NCI-H2171 treated with DMSO at 0.1 percent for 48 hours (cell line): ENCODE measurements at places on chromosomes 2 and 18.

DNA sequence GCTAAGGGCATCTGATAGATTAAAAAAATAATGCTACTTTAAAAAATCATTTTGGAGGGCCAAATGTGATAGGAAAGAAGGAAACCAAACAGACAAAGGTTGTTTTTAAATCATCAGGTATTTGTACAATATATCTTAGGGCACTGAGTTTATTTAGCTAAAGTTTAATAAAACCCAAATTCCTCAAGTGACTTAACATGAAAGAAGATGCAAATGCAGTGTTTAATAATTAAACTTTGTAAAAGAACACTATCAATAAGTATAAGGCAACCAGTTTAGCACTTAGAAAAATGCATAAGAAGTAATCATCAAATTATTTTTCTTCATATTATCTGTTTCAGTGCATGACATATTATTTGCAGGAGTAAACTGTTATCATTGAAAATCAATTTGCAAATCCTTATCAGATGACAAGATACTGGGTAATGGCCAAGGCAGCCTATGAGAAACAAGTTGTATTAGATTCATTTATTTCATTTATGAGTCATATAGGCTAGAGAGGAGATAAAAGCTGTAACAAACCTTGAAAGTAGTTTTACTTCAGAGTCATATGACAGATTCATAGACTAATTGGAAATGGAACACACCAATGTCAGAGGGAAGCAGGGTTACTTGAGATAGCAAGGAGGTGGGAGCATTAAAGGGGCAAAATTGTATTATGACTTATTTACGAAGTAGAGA, 165.5 kb downstream of the GCA start:
- no peak for DNase-seq

- DNase-seq: no peak
Measured at GRCh38 chr2:25000036-25000435, 28.3 kb upstream of the DNAJC27 start.

DNA sequence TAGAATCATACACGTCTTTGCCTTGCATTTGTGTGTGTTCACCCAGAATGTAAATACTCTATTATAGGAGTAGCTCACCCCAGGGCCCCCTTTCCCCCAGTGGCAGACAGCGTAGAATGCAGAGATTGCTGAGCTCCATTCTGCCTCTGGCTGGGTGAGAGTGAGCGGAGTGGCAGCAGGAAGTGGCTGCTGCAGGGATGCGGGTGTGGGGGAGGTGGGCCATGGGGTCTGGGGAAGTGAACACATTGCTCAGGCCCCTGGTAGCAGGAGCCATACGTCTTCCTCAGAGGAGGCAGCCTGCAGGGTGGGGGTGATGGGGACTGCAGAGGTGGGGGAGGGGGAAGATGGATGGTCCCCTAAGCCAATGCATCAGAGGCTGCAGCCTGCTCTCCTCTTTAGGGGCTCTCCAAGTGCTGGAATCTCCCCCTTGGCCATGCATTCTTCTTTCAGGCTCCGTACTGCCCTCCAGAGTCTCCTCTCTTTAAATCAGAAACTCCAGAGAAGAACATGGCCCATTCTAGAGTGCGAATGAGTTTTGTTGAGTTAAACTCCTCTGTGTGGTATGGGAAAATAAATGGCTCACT, 72.2 kb downstream of the CELF4 start:
- no peak for DNase-seq

DNA sequence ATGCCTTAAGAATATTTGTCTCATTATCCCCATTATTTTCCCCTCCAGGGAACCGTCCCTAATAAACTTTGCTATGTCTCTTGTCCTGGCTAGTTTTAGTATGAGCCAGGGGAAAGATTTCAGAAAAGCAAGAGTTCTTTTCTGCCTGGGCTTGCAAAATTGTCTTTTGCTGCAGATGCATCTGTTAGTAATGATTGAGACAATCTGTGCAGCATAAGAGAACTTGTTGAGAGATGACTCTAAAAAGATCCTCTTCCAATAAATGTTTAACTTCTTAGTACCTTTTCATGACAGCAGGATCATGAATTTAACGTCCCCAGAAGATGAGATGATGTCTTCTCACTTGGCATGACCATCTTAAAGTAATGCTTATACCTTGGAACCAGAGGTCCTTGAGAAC, 172.5 kb upstream of the CREB1 start:
- no peak for DNase-seq

DNA sequence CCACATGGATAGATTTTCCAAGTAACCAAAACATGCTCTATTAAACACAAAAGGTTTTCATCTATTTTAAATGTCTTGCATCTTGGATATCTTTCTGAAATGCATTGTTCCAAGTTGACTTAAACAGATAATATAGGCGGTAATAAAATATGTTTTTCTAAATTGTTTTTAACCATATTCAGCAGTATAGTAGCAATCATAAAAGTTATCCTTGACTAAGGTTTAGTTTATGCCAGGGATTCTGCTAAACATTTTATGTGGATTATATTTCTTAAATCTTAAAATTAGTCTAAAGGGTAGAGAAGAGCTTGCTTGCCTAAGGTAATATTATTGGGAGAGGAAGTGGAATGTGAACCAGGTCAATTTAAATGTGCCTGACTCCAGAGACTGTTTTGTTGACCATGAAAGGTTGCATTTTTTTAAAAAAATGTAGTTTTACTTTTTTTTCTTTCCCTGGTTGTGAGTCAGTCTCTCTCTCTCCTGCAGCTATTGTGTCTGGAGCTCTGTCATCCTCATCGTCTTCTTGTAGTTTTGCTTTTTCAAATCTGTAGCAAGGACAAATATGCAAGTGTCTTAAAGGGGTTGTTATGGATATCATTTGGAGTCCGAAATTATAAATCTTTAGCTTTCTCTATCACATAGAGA, 309.1 kb upstream of the COL3A1 start:
- no peak for DNase-seq

- no peak for DNase-seq
Measured at GRCh38 chr2:96098900-96099590, 17.3 kb downstream of the ADRA2B start.

DNA sequence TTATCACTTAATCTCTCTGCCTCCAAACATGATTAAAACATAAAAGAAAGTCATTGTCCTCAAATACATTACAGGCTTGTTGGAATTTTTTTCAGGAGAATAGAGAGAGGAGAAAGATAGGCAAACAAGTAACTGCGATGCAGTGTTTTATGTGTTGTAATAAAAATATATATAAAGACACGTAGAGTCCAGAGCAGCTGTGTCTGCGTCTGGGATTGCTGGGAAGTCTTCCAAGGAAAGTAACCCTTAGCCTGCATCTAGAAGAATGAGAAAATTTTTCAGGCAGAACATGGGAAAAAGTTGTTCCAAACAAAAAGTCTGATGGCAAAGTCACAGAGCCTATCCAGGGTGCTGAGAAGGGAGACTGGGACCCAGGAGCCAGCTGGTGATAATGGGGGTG, 91.8 kb upstream of the ST6GAL2 start:
- no peak for DNase-seq

DNA sequence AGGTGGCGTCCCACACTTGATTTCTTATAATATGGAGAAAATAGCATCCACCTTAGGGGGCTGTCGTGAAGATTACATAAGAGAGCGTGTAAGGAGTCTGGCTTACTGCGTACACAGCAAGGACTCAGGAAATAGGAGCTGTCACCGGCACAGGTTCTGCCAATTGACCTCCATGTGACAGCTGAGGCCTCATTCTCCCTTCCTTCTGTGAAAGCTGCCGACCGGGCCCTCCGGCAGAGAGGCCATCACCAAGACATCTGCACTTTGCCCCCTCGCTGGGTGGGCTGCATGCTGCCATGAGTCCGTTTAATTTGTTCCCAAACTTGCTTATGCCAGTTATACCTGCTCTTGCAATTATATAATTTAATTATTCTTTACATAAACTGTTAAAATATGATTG, 27.7 kb downstream of the HS1BP3 start:
- peak; percentile 63 for DNase-seq

- no peak for DNase-seq
Measured at GRCh38 chr2:28082131-28082530, 191.6 kb downstream of the BABAM2 start.

- no peak for DNase-seq
Measured at GRCh38 chr18:49959176-49959575, 145.8 kb upstream of the ACAA2 start.

GRCh38 chr2:44769349-44770011, 172.0 kb upstream of the SIX3 start:
- peak; percentile 53 for DNase-seq

DNA sequence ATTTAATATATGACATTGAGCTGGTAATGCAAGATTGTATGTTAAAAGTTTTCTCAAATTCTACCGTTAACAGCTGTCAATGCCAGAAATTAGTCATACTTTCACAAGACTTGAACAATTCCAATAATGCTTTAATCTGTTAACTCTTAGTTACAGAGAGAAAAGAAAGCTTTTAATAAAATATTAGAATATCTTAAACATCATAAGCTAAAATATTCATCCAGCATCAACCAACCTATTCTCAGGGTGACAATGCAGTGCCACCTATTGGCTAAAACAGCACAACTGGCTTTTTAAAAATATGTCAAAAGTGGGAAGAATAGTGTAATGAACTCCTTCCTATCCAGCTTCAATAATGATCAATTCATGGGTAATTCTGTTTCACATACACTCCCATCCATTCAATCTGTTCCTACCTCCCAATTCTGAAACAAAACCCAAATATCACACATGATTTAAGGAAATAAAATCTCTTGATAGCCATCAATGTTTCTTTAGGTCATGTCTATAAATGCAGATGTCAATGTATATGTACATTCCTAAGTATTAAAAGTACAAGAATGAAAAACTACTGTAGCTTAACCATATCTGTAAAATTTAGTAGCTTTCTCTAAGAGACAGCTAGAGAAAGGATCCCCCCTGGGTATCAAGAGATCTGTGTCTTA, 79.8 kb upstream of the CCDC141 start:
- peak; percentile 19 for DNase-seq

DNA sequence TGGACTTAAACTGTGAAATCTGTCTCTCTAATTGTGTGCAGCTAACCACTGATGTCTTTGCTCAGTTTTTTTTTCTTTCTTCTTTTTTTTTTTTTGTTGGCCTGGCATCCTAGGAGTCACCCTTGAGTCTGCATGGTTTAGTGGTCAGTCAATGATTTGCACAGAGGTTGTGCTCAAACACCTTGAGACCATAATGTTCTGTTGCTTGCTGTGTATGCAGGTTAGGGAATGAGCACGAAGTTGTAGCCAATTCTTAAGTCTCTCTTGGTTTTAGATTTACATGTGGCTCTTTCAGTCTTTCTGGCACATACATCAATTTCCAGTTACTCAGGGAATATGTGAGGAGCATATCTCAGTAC, 16.7 kb downstream of the PLB1 start:
- no peak for DNase-seq

GRCh38 chr18:79679552-79680099, at the start of gene CTDP1:
CTDP1 (plus strand) TSS chr18:79679803; CDS start chr18:79679948, 145 bp downstream.
- DNase-seq: peak; percentile 69

DNA sequence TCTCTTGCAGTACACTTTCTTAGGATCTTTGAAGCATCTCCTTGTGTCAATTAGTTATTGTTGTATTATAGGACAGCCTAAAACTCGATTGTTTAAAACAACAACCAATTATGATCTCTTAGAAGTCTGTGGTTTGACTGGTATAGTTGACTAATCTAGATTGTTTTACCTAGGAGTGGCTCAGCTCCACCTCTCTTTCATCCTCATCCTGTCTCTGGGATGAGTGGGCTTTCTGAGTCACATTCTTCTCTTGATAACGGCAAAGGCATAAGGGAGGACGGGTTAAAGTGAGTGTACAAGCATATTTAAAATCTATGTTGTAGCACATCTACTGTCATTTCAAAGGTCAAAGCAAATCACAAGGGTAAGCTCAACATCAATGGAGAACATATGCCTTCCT, 102.3 kb upstream of the GULP1 start:
- no peak for DNase-seq

DNA sequence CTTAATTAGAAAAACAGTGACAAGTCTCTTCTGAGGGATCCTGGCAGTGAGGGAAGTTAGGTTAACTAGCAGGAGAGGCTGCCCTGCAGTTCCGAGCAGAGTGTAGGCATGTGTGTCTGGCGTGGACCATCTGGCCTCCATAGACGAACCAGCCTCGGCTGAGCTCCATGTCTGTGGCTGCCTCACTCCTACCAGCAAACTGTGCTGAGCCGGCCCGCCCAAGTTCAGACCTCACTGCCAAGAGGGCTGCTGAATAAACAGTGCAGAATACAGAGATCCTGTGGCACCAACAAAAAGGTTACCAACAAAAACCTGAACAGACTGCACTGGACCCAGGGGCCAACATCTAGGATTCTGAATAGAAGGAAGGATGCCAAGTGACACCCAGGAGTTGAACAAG, 27.3 kb downstream of the INO80C start:
- DNase-seq: no peak

GRCh38 chr2:72109904-72110303, 37.8 kb downstream of the CYP26B1 start:
- no peak for DNase-seq

- DNase-seq: peak; percentile 81
Measured at GRCh38 chr18:47184419-47185050, 8.4 kb upstream of the IER3IP1 start.

DNA sequence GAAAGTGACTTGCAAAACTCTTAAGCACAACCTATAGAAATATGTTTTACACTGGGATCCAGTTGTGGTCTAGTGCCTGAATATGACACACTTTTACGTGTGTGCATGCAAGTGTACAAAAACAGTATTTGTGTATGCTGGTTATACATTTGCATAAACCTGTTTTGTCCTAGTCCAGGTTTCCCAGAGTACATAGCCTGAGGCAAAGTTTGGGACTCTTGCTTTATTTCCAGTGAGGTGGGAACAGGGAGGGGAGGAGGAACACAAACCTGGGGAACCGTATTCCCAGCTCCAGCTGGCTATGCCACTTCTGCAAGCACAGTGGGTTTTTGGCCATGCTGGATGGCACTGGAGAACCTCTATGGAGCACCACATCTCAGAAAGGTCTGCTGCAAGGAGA, 481.1 kb upstream of the HS6ST1 start:
- DNase-seq: no peak

DNA sequence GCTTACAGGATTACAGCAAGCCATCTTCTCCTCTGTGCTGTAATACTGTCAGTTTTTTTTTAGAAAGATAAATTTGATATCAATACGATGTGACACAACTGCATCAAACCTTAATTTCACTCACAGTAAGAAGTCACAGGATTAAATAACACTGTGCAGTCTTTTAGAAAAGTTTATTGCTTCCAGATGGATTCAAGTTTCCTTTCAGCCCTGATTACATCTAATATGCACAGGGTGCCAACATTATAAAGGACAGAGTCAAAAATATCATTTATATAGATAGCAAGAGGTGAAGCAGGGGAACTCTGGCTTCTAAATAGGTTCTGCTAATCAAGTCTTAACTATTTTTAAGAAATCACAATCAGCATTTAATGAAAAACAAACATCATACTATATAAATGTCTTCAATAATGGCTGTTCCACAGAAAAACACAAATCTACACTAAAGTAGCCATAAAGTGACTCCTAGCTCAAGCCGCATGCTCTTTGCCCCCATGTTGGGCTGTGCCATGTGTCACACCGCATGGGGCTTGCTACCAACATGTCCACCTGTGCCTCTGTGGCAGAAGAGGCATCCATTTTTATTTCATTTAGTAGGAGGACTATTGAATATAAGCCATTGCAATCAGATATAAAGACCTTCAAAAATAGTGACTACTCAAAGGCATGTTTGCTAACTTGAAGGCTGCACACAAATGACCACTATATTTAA, 35.0 kb downstream of the CERKL start:
- peak; percentile 79 for DNase-seq
